ENCODE measurements at places on chromosomes 16 and 17.

DNA sequence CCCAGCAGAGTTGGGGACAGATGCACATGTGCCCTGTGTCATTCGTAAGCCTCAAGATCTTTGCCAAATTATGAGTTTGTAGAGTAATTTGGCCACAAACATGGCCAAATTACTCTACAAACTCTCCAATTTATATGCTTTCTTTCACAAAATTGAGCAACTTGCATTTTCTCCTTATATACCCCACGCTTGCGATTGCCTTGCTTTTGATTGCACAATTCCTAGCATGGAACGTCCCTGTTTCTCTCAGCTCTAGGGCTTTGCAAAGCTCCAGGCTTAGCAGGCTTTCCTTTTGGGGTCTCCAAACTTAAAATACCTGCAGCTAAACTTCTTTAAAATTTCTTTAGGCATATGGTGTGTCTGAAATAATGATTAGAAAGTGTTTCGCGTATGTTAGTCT lies 28.5 kb upstream of the MAF start:
- DNase-seq = no peak

GRCh38 chr17:5571281-5571680 lies 13.0 kb downstream of the NLRP1 start:
- DNase-seq = no peak

- no peak for DNase-seq
These were observed 556.9 kb upstream of the CDH5 start for GRCh38 chr16:65809627-65810026.

- no peak for DNase-seq
These were observed 43.7 kb upstream of the NFAT5 start for GRCh38 chr16:69522041-69522578.

GRCh38 chr17:2271985-2272702 lies 31.4 kb downstream of the SMG6 start:
- no peak for DNase-seq

All from activated T-cell treated with anti-CD3 and anti-CD28 coated beads for 48 hours (primary cell).